Choroid plexus epithelial cell (primary cell): ENCODE measurements at places on chromosomes 1 and 21.

DNA sequence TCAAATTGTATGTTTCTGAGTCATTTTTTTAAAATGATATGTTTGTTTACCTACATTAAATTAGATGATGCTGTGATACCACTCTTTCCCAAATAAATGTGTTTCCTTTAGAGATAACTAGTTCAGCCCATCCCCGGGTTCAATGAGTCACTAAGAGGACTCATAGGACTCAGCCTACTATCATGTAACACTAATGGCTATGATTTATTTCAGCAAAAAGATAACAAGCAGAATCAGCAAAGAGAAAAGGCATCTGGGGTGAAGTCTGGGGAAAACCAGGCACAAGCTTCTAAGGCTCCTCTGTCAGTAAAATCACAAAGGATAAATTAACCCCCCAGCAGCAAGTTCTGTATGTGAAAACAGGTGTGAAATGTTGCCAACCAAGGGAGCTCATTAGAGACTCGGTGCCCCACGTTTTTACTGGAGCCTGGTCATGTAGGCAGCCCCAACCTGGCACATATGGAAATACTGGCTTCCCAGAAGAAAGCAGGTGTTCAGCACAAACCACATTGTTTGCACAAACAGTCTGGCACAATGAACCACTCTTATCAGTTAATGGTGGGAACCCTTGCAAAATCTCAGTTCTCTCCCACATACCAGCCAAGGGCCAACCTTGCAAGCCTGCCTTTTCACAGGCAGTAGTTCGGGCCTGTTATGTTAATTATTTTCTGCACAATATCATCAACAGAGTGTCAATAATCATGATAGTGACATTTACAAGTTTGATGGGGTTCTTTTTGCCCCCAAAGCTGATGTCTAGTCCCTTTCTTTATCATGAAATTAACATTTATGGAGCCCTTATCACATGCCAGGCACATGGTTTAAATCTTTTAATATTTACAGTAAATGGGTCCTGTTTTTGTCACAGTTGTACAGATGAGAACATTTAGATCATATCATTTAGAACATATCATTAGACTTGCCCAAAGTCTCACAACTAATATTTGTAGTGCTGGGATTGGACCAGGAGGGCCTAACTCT is 23.1 kb upstream of the CNN3 start:
- DNase-seq = no peak

DNA sequence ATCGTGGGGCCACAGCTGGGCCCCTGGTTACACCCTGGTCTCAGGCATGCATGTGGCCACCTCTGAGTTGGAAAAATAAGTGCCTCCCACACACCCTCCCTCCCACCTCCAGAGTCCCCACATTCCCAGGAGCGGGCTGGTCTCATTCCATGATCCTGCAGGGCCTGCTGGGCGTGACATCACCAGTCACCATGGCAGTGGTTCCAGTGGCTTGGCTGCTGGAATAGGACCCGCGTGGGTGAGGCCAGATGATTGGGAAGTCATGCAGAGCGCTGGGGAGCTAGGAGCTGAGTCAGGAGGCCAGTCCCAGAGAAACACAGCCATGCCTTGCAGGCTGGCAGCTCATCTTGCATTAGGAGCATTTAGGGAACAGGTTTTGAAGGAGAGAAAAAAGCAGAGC is 125.4 kb upstream of the TMEM51 start:
- peak; percentile 58 for DNase-seq

- DNase-seq = peak; percentile 89
These were observed 2.7 kb upstream of the SDC3 start for GRCh38 chr1:30911059-30911954.

DNA sequence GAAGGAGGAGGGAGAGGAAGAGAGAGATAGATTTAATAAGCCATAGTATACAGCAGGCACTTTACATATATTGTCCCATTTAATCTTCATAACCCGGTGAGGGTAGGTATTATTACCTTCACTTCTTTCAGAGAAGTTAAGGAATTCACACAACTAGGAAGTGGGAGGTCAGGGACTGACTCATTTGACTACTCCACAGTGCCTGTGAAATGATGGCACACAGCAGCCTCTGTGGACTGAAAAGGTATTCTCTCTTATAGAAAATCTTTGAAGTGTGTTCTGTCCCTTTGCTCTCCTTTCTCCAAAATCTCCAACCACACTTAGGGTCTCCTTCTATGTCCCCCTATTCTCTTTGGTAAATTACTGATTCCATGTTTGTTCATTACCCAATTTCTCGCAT is 23.9 kb downstream of the PALMD start:
- DNase-seq = no peak

GRCh38 chr1:10177876-10178275 is 32.5 kb upstream of the KIF1B start:
- no peak for DNase-seq

- DNase-seq = no peak
These were observed 4.6 kb downstream of the NTRK1 start for GRCh38 chr1:156865258-156865657.

DNA sequence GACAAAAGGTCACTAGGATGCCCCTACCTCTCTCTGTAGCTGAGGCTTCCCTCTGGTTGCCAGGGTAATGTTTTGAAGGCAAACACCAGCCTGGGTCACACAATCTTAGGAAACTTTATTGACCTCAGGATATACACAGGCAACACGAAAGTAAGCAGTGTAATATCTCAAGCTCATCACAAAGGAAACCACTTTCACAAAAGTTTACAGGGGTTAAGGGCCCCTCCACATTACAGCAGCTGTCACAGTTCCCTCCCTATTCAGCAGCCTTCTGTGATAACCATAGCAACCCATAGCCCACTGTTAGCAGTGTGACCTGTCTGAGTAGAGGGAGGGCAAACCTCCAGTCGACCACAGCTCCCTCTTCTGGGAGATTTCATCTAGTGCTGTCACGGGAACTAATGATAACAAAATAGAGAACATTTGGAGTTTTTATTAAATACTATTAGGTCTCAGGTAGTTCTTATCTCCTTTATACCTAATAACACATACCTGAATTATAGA is 149.8 kb downstream of the PTPRC start:
- peak; percentile 87 for DNase-seq

DNA sequence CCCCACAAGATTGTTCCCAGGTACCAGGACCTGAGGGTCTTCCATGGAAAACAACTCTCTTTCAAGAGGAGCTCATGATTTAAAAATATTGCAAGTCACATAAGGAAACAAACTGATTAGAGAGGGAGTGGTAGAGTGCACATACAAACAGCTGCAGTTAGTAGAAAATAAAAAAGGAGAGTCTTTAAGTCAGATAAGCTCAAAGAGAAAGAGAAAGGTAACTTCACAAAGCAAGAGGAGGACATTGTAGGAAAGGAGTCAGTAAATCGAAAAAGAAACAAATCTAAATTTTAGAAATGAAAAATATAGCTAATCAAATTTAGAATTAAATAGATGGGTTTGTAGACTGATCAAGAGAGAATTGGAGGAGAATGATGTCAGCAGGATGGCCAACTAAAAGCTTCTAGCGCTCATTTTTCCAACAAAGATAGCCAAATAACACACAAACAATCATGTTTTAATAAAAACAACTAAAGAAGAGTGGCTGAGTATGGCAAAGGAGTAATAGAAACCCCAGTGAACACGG is 86.1 kb upstream of the CD53 start:
- DNase-seq = no peak

DNA sequence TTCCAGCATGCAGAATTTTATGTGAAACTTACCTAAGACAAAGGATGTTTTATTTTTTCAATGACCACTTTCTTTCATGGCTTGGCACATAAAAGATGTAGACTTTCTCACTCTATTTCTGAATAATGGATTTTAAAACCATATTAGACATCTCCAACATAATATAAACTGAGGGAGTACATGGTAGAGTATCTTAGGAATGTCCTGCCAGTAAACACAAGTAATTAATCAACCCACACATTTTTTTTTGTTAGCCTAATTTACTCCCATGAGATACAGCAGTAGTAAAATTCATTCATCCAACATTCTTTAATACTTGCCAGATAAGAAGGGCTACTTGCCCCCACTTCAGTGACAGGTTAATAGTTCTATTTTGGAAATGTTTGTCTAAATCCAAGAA is 235.4 kb upstream of the ADAMTS5 start:
- DNase-seq = no peak

- no peak for DNase-seq
These were observed 37.3 kb downstream of the OLFML2B start for GRCh38 chr1:161986328-161986727.

DNA sequence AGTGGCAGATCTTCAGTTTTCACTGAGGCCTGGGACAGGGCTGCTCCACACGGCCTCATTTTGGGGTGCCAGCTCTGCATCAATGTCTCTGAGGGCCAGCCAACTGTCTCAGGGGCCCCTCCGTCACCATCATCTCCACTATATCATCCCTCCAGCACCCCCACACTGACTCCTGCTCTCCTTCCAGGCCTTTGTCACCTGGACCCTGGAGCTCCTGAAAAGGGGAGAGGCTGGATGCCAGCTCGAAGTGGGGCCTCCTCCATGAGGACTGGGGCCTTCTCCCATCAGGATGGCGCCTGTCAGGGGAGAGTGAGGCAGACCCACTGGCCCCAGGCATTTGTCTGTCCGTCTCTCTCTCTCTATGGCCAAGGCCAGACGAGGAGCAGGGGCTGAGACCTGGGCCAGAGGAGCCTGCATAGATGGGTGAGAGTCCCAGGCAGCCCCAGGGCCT is 44.7 kb upstream of the LRP8 start:
- DNase-seq = no peak

DNA sequence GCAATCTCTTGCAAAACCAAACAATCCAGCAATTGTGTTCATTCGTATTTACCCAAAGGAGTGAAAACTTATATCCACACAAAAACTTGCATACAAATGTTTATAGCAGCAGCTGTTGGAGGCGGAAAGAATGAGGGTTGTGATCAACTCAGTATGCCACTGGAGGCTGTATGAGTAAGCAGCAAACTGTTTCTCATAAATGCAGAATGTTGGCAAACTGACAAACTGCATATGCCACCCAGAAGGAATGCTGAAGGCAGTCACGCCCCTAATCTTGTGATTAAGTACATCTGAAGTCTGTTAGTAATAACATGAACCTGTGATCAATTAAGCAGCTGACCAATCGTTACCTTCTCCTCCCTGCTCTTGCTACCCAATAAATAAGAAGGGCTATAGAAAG is 60.5 kb upstream of the CR2 start:
- DNase-seq = peak; percentile 93
